ENCODE measurements at places on chromosomes 12 and 14.

GRCh38 chr12:53234271-53234914 lies 2.4 kb upstream of the RARG start:
- no peak for DNase-seq

DNA sequence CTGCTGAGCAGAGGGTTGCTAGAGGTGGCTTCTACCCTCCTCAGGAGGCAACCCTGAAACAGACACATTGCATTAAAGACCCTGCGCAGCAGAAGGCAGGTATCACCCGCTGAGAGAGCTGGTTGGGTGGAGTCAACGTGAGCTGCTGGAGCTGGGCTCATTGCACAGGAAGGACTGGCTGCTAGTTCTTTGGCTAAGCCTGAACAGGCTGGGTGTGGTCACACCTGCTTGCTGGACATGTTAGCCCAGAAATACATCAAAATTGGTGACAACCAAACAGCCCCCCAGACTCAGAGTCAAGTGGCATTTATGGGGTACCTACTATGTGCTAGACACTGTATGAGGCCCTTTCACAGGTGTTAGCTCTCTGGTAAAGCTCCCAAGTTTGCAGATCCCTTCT lies 33.8 kb upstream of the IRF2BPL start:
- no peak for DNase-seq

- no peak for DNase-seq
These were observed 57.8 kb upstream of the ARHGAP5 start for GRCh38 chr14:32019276-32019675.

- DNase-seq = no peak
These were observed 8.8 kb downstream of the EIF2B2 start for GRCh38 chr14:75011356-75011994.
